ENCODE measurements at places on chromosomes 7 and 10.

DNA sequence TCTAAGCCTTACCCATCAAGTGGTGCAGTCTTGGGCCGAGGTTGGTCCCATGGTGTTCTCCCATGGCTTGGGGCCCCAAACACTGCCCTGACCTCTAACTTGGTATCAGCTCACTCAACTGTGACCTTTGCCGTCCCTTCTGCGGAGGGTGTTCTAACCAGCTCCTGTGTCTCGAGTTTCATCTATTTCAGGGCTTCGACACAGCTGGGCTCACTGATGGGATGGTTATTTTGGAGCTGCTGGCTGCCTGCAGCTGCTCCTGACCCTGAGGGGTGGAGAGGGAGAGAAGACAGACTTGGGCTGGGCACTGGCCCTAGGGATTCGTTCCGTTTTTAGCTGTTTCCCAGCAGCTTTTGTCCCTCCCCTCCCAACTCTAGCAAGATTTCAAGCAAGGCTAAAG lies 86.9 kb downstream of the NEURL1 start:
- no peak for DNase-seq

- no peak for DNase-seq
Measured at GRCh38 chr7:11274074-11274473, 300.4 kb downstream of the PHF14 start.

DNA sequence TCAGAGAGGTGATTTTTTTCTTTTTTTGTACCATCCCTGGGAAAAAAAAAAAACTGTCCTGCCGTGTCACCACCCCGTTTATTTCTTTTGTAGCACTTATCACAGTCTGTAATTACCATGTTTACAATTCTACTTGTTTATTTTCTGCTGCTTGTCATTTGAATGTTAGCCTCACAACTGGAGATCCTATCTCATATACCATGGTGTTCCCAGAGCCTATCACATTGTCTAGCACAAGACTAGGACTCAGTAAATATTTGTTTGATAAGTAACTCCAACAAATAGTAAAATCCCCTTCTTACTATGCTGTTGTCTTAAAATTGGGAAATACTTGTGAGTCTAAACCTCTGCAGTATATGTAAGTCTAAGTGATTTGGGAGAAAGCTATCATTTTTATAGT lies 36.0 kb downstream of the MKLN1 start:
- DNase-seq, result no peak

DNA sequence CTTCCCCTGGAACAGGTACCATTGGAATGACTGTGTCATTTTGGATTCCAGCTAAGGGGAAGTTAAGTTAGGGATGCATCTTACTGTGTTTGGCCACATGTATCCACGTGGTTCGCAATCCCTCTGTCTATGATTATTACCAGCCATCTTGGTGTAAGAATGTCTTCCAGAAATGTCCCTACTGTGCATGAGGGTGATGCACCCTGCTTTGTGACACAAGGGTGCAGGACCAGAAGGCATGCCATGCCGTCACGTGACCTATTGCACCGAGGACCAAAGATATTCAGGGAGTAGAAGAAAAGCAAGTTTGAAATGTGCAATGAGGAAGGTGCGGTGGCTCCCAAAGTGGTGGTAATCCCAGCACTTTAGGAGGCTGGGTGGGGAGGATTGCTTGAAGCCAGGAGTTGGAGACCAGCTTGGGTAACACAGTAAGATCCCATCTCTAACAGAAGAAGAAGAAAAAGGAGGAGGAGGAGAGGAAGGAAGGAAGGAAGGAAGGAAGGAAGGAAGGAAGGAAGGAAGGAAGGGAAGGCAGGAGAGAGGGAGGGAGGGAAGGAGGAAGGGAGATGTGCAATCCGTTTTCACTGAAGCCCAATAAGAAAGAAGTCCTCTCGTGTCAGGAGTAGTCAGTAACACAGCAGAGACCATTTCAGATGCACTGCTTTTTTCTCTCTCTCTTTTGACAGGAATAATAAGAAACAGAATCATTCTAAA lies 42.5 kb upstream of the USP6NL start:
- no peak for DNase-seq

DNA sequence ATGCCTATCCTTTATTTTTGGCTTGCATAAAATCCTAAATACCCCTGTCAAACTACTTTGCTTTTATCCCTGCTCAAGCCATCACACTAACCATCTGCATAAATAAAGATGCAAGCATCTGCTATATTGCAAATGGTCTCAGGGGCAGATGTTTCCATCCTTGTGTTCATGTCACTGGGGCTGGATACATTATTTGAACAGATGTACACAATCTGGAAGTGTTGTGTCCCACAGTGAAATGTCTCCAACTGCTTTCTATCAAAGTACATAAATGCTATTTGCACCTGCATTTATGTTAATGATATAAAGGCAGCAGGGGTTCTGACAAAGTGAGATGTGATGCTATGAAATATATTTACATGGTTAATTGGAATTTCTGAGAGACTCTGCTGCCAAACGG lies 163.1 kb downstream of the ZNF438 start:
- DNase-seq, result no peak

GRCh38 chr10:110919349-110919931 lies at the start of gene SHOC2:
Gene SHOC2, plus strand, starts transcription at chr10:110919604. Its CDS starts 44,755 bp downstream, at chr10:110964359.
- no peak for DNase-seq

DNA sequence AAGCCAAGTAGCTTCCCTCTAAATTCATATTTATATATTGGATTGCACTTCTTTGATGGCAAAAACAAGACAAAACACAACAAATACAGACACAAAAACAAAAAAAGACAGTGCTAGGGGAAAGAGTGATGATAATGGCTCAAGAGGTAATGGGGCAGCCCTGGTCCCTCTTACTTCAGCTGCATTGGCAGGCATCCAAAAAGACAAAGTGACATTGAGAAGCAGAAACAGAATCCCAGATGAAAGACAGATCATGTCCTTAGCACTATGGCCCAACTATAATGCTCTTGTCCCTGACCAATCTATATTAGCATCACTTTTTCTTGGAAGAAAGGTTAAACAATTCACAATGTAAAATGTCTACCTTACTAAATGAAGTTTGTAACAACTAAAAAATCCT lies 76.2 kb downstream of the GPR85 start:
- no peak for DNase-seq

DNA sequence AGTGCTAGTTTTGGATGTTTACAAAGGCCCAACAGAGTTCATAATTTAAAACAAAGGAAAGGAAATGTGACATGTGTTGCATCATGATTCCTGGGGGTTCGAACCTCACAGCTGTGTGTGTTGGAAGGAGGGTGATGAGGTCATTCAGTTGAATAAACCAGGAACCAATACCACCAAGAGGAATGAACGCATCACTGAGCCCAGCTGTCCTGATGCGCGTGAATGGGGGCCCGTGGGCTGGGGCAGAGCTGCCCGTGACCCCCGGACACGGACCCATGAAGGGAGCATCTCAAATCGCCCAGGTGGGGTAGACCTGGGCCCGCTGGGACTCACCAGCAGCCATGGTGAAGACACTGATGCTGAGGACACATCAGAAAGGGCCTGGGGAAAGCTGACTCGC lies 33.0 kb downstream of the BRI3 start:
- no peak for DNase-seq

DNA sequence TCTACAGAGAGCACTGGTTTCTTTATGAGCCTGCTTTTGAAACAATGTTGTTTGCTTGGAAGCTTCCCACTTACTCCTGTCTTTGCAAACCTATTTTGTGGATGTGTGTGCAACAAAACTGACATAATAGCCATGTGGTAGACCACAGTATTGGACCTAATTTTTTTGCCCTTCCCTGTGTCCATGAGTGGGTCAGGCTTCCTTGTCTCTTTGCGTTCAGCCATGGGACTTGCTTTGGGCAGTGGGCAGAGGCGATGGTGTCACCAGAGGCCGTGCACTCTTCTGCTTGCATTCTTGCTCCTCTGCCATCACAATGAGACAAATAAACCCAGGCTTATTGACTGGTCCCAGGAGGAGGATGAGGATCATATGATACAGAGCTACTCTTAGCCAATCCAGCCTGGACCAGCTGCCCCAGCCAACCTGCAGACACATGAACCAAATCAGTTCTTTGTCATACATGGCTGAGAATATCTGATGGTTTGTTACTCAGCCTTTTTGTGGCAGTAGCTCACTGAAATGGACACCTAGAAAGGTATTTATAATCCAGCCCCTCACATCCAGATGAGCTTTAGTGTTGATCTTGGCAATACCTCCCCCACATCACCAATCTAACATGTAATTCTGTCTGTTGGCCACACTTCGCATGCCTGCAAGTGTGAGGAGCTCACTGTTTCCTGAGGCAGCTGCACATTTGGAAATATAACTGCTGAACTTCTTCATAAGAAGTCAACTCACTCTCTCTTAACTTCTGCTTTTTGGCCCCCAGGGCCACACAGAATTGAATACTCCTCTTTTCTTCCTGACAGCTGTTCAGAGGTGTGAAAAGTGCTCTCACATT lies 427.8 kb upstream of the ZMIZ1 start:
- no peak for DNase-seq

- DNase-seq, result no peak
Measured at GRCh38 chr7:85292908-85293576, 106.2 kb upstream of the SEMA3D start.

- no peak for DNase-seq
Measured at GRCh38 chr10:119270762-119271366, 63.5 kb downstream of the GRK5 start.

DNA sequence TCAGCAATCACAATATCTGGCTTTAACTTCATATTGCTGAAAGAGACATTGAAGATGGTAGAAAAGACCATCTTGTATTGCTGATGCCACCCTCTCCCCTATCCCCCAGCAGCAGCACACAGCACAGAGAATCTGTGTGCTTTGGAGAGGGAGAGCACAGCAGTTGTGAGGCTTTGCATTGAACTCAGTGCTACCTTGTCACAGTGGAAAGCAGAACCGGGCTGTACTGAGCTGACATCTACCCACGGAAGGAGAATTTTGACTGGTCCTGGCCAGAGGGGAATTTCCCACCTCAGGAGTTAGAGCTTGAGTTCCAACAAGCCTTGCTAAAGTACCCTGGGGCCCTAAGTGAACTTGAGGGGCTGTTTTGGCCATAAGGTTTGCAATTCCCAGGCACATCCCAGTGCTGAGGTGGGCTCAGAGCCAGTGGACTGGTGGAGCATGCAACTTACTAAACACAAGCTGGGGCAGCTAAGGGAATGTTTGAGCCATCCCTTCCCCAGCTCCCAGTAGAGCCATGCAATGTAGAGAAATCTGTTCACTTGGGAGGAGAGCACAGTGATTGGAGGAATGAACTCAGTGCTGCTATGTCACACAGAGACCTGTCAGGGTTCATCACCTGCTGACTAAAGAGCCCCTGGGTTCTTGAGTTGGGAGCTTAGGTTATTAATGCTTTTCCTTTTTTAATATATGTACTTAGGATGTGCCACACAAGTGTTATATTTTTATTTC lies 62.1 kb downstream of the OR13A1 start:
- DNase-seq, result no peak

DNA sequence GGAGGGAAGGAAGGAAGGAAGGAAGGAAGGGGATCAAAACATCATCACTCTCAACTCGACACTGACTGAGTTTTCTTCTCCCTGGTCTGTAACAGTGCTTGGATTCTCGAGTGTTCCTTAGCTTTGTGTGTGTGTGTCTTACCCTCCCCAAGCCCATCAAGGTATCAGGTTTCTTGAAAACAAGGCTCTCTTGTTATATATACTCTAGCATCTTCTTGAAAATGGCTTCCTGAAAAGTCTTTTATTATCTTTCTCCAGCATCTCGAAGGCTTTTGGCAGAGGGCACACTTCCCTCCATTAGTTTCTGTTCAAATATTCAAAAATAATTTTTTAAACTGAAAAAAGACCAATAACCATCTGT lies 13.4 kb downstream of the SERPINE1 start:
- DNase-seq, result peak; percentile 41

- DNase-seq, result no peak
Measured at GRCh38 chr7:90771281-90771680, 175.2 kb downstream of the CDK14 start.

GRCh38 chr10:43227911-43228782 lies 38.7 kb downstream of the RASGEF1A start:
- DNase-seq, result no peak

GRCh38 chr10:71562181-71562580 lies 157.4 kb downstream of the C10orf105 start:
- DNase-seq, result no peak

DNA sequence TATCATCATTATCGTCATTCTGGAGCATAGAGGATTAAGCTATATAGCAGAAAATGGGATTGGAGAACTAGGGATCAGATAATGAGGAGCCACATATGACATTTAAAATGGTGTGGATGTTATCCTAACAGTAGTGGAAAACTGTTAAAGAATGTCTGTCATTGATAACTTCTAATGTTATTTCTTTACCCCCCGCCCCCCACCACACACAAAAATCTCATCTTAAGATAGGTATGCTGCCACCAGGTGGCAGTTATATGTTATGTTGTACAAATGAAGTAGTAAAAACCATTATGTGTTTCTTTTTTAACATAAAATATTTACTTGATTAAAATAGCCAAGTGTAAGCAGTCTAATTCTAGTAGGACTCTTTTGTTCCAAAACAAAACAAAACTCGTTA lies 13.0 kb downstream of the AKAP9 start:
- DNase-seq, result no peak

GRCh38 chr10:19828278-19829049 lies 12.2 kb downstream of the PLXDC2 start:
- no peak for DNase-seq

GRCh38 chr10:60604342-60604741 lies 173.9 kb upstream of the CDK1 start:
- DNase-seq, result no peak

DNA sequence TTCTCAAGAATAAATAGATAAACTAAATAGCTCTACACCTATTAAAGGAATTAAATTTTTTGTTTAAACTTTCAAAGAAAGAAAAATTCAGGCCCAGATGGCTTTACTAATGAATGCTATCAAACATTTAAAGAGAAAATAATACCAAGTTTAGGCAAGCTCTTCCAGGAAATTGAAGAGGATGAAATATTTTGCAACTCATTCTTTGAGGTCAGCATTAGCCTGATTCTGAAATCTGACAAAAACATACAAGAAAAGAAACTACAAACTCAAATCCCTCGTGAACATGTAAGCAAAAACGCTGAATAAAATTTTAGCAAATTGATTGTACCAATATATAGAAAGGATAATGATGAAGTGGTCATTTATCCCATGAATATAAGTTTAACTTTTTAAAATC lies 93.4 kb downstream of the RTKN2 start:
- no peak for DNase-seq

- DNase-seq, result no peak
Measured at GRCh38 chr7:33186192-33186591, 56.8 kb downstream of the BBS9 start.

GRCh38 chr10:1292611-1293031 lies 236.4 kb downstream of the WDR37 start:
- no peak for DNase-seq

DNA sequence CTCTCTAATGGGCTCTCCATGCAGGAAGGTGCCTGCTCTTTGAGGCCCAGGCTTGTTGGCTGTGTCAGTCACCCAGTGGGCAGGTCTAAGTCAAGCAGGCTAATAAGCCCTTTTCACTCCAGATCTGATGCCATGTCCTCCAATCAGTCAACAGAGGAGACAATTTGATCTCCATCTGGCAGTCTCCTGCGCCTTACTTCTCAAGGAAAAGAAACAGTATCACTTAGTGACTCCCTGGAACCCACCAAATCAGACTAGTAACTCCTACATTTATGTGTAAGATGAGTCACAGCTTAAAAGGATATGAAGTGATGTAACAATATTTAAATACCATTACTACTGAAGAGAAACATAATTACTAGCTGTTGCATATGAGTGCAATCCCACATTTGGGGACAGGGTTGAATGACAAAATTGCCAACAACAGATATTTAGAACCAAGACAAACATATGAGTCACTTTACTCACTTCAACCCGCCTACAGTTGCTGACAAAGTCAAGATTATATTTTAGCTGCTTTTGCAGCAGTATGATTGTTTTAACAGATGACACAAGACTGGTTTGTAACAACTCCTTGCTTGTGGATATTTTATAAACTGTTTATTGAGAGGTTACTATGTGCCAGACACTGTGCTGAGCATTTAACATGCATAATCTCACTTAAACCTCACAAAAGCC lies 72.1 kb downstream of the USP6NL start:
- no peak for DNase-seq

Data from NCI-H187 treated with DMSO at 0.1 percent for 48 hours (cell line).